Activated naive CD4-positive, alpha-beta T cell treated with anti-CD3 and anti-CD28 coated beads, Interleukin-2, amount 50 U/mL, for 72 hours (primary cell): ENCODE measurements at places on chromosomes 16 and 17.

DNA sequence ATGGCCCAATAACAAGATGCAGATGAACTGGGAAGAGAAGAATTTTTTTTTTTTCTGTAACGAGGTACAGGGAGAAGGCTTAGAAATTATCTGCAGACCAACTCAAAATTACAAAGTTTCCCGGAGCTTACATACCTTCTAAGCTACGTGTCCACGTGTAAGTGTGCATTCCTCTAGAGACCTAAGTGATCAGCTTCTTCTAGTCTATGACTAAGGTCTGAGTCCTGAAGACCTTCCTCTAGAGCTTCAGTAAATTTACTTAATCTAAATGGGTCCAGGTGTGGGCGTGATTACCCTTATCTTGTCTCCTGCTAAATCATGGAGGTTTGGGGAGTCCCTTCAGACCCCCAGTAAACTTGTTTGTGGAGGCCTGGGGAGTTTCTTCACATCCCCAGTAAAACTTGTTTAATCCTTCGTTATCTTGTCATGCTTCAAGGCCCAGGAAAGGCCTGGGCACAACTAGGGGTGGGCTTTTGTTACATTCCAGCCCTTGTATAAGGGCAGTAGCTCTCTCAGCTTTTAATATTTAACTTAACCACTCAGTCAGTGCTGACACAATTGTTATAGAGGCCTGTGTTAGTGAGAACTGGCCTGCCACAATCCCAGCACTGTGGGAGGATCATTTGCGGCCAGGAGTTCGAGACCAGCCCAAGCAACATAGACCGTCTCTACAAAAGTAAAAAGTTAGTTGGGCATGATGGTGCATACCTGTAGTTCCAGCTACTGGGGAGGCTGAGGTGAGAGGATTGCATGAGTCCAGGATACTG is 342.3 kb downstream of the SNX29 start:
- no peak for DNase-seq

GRCh38 chr17:78985395-78985794 is 5.7 kb upstream of the LGALS3BP start:
- DNase-seq, result no peak

GRCh38 chr17:67322042-67322787 is 44.2 kb downstream of the PSMD12 start:
- DNase-seq, result no peak

GRCh38 chr17:4898351-4898750 is 985 bp upstream of the C17orf107 start:
- no peak for DNase-seq

DNA sequence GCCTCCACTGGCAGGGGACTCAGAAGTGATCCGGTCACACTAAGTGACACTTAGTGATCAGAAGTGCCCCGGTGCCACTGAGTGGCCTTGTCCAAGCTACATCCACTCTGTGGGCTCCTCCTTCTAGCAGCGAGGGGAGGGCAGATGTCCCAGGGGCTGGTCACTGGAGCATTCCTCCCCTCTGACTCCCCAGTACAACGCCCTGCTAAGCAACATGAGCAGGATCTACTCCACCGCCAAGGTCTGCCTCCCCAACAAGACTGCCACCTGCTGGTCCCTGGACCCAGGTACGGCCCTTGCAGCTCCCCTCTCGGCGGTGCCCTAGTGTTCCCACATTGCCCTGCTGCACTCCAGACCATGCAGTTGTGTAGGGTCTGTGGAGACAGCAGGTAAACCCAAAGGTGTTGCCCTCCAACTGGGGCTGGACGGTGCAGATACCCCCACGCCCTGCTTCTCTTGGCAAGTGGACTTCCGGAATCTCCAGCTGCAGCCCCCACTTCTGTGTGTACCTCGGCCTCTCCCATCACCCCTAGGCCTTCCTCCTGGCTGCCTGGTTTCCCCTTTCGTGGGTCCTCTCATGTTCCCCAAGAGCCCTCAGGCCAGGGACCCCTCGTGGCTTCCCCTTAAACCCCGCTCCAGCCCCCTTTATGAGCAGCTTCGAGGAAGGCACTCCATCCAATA is 2.1 kb downstream of the ACE start:
- peak; percentile 65 for DNase-seq

- no peak for DNase-seq
Measured at GRCh38 chr17:17778308-17779014, 58.3 kb downstream of the SREBF1 start.

GRCh38 chr17:41730479-41730878 is 4.0 kb downstream of the HAP1 start:
- DNase-seq, result no peak

GRCh38 chr17:30316736-30317135 is 17.1 kb downstream of the TMIGD1 start:
- DNase-seq, result no peak

GRCh38 chr17:77509599-77509998 is 368.8 kb downstream of the SEC14L1 start:
- DNase-seq, result no peak

GRCh38 chr16:11151156-11151884 is 104.7 kb downstream of the SOCS1 start:
- DNase-seq, result no peak

- DNase-seq, result no peak
Measured at GRCh38 chr16:49637511-49637910, 218.4 kb downstream of the ZNF423 start.

GRCh38 chr17:35775039-35775438 is 14.4 kb downstream of the C17orf50 start:
- no peak for DNase-seq

GRCh38 chr17:28986714-28987655 is 18.8 kb downstream of the SEZ6 start:
- no peak for DNase-seq

DNA sequence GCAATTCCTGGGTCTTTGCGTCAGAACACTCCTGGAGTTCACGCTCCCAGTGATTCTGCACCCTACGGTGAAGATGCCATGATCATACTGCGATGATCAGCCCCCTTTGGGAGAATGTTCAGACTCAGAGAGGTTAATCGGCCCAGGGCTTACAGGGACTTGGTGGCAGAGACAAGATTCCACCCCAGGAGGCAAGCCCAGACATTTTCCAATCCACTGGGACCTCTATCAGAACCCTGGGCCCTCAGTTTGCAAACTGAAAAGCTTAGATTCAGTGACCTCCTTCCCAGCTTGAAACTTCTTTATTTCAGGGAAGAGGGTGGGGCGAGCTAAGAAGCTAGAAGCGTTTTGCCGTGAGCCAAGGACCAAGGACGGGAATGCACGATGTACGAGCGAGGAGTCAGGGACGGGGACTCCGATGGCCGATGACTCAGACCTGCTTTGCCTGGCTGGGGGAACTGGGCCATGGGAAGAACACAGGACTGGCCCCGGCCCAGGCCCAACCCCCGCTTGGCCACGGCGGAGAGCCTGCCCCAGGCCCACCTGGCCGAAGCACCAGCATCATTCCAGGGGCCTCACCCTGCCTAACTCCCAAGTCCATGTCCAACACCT is 34.7 kb downstream of the SOCS3 start:
- DNase-seq, result no peak

DNA sequence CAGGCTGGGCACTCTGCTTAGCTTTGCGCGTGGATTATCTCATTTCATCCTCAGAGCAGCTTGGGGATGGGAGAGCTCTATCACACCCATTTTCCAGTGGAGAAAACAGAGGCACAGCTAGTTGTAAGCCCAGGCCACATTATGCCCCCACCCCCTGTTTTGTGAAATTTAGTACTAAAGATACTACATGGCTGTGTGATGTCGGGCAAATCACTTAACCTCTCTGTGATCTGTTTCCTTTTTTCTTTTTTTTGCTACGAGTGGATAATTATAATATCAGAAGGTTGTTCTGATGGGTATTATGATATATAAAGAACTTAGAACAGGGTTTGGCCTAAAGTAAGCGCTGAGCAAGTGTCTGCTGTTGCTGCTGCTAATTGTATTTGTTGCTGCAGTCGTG is 41.6 kb downstream of the ABAT start:
- DNase-seq, result no peak

GRCh38 chr16:12082226-12082887 is 105.8 kb downstream of the SNX29 start:
- peak; percentile 54 for DNase-seq

DNA sequence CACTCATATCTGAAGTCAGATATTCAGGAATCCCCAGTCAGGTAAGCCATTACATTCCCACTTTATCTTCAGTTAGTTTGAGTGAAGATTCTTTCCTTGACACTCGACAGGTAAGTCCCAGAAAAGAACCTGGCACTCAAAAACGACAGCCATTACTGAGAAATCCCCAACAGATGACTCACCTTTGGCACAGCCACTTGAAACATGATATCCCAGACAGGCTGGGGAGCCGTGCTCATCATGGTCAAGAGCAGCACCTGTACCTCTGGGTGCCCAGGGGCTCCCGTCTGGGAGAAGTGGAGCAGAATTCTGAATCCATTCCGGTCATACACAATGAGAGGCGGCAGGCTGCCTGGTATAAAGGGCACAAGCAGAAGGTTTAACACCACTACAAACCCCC is 16.8 kb upstream of the COG7 start:
- DNase-seq, result no peak

GRCh38 chr16:57536306-57537193 is at the start of gene CCDC102A:
Gene CCDC102A (minus strand): TSS chr16:57536571. CDS start chr16:57529177, 7,394 bp downstream.
- DNase-seq, result peak; percentile 54

DNA sequence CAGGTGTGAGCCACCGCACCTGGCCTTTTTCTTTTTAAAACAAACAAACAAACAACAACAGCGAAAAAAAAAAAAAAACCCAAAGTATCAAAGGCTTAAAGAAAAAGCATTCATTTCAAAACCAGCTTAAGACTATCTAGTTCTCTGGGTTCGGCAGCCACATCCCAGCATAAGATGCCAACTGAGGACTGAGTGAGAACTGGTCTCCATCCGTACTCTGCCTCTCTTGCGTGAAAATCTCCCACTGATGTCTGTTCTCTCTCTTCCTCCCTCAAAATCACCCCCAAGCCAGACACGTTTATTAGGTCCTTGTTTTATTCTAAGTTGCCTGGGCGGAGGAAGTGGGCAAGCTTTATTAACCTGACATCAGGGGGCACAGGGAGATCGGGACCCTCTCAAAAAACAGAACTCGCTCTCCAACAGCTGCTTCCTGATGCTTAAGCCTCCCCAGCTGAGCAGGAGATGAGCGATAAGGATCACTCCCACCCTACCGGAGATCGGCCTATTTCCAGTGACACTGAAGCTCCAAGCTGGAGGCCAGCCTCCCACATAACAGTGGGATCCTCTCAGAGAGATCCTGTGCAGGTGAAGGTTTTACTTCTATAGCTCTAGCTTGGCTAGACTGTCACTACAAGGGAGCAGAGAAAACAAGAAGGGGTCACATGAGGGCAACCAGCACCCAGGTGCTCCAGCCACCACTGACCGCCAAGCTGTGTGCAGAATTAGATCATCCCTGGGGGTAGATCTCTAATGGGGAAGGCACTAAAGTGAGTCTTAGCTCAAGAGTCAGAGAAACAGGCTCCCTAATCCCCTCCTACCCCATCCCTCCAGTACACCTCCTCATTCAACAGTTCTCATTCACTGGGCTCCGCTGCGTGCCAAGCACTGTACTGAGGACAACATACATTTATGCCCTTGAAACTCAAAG is 13.6 kb downstream of the CDC42EP4 start:
- no peak for DNase-seq

- no peak for DNase-seq
Measured at GRCh38 chr17:6134721-6135120, 64.5 kb downstream of the WSCD1 start.

- DNase-seq, result no peak
Measured at GRCh38 chr17:72654706-72655105, 437.8 kb downstream of the SLC39A11 start.

DNA sequence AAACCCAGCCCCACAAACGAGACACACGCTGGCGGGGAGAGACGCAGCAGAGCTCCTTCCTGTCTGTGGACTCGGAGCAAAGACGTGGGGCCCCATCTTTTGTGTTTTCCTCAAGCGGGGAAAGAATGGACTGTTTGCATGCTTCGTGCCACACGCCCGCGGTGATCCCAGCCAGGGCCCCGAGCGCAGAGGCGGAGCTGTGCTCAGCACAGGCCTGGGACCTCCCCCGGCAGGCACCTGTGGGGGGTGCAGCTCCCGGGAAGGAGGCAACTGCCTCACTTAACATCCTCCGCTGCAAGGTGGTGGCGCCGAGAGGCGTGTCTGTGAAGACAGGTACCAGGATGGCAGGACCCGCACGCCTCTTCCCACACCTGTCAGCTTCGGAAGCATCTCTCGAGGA is 19.1 kb downstream of the TRARG1 start:
- DNase-seq, result no peak

GRCh38 chr17:45307290-45308015 is 9.4 kb downstream of the MAP3K14 start:
- peak; percentile 67 for DNase-seq

- no peak for DNase-seq
Measured at GRCh38 chr16:28544998-28545397, 6.2 kb upstream of the NUPR1 start.

GRCh38 chr16:81710044-81710443 is 69.0 kb upstream of the PLCG2 start:
- no peak for DNase-seq

DNA sequence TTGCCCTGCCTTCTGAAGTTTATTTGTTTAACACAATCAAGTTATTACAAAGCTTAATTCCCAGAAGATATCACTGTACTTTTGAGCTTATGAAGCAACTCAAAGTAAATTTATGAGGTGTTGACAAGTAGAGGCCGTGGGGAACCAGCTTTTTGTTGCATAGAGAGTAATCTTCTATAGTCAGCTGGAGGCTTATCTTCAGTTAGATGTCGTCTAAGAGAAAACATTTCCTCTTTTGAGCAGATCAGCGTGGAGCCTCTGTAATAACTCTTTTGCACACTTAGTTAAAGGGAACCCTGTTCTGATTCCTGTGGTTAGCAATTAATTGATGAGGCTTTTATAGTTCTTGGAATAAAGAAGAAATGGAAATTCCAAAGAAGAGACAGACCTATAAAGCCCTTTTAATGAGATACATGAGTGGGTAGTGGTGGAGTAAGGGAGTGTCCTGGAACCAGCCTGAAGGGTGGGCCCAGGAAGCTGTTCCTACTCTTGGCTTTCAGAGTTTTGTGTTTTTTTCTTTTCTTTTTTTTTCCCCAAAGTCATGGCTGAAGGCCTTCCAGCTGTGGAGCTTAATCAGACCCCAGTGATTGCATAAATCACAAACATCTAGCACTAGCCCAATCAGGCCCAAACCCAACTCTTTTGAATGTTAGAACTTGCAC is 28.9 kb upstream of the MAP3K14 start:
- DNase-seq, result no peak
